Hepatocyte (in vitro differentiated cells): ENCODE measurements at places on chromosomes 1 and 21. TPM values are rescaled to one million over a fixed set of nuclear protein-coding genes. Genes with fewer than 3 reads are reported as not detected.
A peak's percentile ranks its signal among the peaks of the same experiment; 100 is the strongest.

DNA sequence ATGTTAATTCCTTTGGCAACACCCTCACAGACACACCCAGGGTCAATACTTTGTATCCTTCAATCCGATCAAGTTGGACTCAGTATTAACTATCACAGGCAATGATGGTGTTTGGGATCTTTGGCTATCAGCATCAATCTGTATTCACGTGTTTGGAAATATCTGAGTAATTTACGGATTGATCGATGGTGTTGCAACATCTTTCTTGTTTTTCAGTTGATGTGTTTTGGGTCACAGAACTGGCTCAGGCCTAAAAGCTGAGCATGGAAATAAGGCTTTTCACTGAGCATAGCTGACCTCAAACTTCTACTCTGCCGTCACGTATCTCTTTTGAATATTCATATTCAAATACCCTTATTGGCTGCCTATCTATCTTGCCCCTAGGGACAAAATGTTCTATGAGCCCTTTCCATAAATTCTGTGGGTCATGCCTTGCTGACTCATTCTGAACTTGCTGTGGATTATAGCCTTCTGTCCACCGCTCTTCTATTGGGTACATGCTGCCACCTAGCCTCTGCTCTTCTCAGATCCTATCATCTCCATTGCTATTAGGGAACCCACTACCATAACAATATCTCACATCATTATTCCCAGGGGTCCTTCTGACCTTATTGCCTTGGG lies 156.0 kb downstream of the PDE4B start:
- peak; percentile 44 for DNase-seq
- H3K4me3 ChIP-seq = no peak overlapping the region
- H3K36me3 ChIP-seq = no peaks in the 10 kb centered on the region

DNA sequence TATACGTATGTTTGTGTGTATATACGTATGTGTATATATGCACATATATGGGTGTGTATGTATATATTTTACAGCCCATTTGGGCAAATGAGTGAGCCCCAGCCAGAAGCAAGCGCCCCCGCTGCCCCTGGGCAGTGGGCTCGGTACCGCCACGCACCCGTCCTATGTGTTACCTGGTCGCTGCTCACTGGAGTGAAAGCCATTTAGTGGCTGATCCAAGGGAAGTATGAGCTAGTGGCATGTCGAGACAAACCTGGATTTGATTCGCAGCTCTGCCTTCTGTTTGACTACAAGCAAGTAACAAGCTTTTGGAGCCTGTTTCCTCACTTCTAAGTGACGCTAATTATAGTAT lies 35.8 kb upstream of the JAK1 start:
- peak overlapping the region; percentile 87 for H3K27ac ChIP-seq
- H3K27me3 ChIP-seq = peaks cover 23% of the 10 kb centered on the region
- H3K4me3 ChIP-seq = peak overlapping the region; percentile 60
- DNase-seq = no peak

GRCh38 chr1:227544067-227545050 lies 19.0 kb upstream of the ZNF678 start:
- H3K27me3 ChIP-seq = no peaks in the 10 kb centered on the region
- H3K36me3 ChIP-seq = no peaks in the 10 kb centered on the region
- no peak overlapping the region for H3K27ac ChIP-seq
- DNase-seq = no peak
- no peak overlapping the region for H3K4me3 ChIP-seq

GRCh38 chr1:111285879-111286278 lies 4.8 kb upstream of the CHIA start:
- H3K27me3 ChIP-seq = no peaks in the 10 kb centered on the region
- no peaks in the 10 kb centered on the region for H3K36me3 ChIP-seq
- peaks cover 12% of the 10 kb centered on the region for H3K4me1 ChIP-seq
- no peak overlapping the region for H3K4me3 ChIP-seq
- no peak for DNase-seq

DNA sequence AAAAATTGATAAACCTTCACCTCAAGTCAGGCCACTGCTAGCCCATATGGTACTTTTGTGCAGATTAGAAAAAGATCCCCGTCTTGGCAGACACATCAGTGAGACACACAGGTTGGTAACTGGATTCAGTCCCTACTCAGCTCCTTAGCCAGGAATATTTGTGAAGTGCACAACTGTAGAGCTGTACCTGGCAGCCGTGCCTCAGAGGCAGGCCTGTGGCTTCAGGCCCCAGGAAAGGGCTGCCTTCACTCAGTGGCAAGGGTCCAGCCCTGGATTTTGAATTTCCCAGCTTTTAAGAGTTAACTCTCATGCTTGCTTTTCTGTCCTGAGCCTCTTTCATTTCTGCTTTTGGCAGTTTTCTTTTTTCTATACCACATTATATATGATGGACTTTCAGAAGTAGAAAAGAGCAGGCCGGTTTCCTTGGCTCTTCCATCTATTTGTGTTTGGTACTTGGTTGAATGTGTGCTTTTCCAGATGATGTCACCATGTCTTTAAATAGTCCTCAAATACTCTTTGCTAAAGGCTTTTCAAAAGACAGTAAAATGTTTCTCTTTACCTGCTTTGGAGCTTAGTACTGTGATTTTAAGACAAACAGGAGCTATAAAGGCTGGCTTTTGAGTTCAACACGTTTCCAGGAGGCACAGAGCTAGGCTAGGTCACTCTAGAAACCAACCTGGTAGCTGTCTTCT lies 186.6 kb downstream of the AK5 start:
- no peaks in the 10 kb centered on the region for H3K36me3 ChIP-seq
- no peak overlapping the region for H3K4me3 ChIP-seq

DNA sequence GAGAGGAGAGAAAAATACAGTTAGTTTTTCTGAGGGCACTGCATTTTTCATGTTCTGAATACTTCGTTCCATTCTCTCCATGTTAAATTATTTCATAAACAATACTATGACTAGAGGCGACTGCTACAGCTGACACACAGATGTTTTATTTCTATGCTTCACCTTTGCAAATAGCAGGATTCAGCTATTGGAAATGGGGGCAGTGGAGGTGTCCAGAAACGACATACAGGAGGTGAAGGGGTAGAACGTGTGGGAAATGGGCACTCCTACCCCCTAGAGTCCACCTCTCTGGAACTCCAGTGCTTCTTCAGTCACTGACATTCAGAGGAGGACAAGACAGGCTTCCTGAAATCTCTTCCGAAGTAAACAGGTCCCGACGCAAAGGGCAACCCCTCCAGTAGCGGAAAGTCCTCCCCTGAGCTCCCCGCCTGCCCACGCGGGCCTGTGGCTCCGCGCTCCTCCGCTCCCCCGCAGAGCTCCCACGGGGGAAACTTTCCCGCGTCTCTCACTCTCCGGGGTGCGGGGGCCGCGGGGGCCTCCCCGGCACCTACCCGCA lies 480 bp downstream of the DPYD start:
- peak overlapping the region; percentile 89 for H3K4me3 ChIP-seq
- no peak for DNase-seq
- peaks cover 4% of the 10 kb centered on the region for H3K27me3 ChIP-seq
- H3K36me3 ChIP-seq = no peaks in the 10 kb centered on the region
- peak overlapping the region; percentile 68 for H3K27ac ChIP-seq

GRCh38 chr1:66778969-66779368 lies 22.1 kb downstream of the INSL5 start:
- no peak overlapping the region for H3K27ac ChIP-seq
- no peak overlapping the region for H3K4me3 ChIP-seq
- DNase-seq = no peak
- no peaks in the 10 kb centered on the region for H3K4me1 ChIP-seq
- H3K36me3 ChIP-seq = no peaks in the 10 kb centered on the region

GRCh38 chr21:37346841-37347430 lies 19.6 kb upstream of the DYRK1A start:
- H3K27ac ChIP-seq = no peak overlapping the region
- no peaks in the 10 kb centered on the region for H3K36me3 ChIP-seq
- DNase-seq = no peak

GRCh38 chr1:18597160-18598042 lies 33.2 kb upstream of the PAX7 start:
- H3K36me3 ChIP-seq = no peaks in the 10 kb centered on the region
- no peak overlapping the region for H3K4me3 ChIP-seq
- H3K27me3 ChIP-seq = peaks cover 41% of the 10 kb centered on the region
- H3K27ac ChIP-seq = no peak overlapping the region
- peak; percentile 72 for DNase-seq
- H3K4me1 ChIP-seq = peaks cover 3% of the 10 kb centered on the region

DNA sequence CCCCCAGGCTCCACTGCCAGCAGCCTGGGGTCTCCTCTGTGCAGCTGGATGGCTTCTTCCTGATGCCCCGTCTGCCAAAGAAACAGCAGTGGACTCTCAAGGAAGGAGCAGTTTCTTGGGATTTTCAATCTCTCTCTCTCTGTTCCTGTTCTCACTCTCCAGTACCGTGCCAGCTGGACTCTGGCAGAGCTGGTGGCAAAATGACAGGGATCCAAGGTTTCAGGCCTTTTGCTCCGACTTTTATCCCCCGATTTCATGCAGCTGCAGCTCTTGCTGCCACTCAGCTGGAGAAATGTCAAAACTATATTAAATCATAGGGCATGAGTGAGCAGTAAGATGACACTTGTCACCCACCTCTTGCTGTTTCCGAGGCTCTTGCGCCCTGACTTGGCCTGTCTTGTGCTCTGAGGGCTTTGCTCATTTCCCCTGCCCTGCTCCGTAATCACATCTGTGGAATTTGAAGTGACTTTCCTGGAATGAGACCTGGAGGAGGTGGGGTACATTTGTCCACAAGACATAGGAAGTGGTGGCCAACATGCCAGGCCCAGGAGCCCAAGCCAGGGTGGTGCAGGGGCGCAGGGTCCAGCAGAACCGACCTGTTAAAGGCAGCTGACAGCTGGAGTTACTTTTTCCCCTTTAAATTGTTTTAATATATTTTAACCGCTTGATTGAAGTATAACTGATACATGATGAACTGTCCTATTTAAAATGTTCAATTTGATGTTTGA lies 576.2 kb downstream of the PTPRU start:
- H3K4me3 ChIP-seq = no peak overlapping the region
- H3K36me3 ChIP-seq = no peaks in the 10 kb centered on the region
- no peaks in the 10 kb centered on the region for H3K4me1 ChIP-seq
- no peak for DNase-seq
- H3K27me3 ChIP-seq = peaks cover 18% of the 10 kb centered on the region
- H3K27ac ChIP-seq = no peak overlapping the region

GRCh38 chr1:153545067-153546055 lies at the start of gene S100A4:
Gene S100A4, minus strand, starts transcription at chr1:153545806. Its CDS starts 1,012 bp downstream, at chr1:153544794.
- no peaks in the 10 kb centered on the region for H3K36me3 ChIP-seq
- DNase-seq = peak; percentile 97
- peaks cover 69% of the 10 kb centered on the region for H3K4me1 ChIP-seq

DNA sequence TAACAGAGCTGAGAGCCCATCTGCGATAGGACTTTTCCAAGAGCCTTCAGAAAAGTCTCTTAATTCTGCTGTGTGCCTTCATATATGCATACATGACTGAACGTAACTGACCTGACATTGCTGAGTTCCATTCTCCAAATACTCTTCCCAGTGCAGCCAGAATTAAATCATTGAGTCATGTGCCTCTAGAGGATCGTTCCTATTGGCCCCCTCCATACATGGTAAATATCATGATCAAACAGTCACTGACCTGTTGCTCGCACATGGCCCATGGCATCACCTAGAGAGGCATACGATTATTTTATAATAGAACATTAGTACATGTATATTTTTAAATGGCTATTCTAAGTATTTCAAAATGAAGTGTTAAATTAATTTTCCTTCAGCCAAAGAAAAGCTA lies 186.8 kb downstream of the PBX1 start:
- H3K27me3 ChIP-seq = no peaks in the 10 kb centered on the region
- H3K27ac ChIP-seq = no peak overlapping the region
- no peak overlapping the region for H3K4me3 ChIP-seq
- H3K36me3 ChIP-seq = no peaks in the 10 kb centered on the region

DNA sequence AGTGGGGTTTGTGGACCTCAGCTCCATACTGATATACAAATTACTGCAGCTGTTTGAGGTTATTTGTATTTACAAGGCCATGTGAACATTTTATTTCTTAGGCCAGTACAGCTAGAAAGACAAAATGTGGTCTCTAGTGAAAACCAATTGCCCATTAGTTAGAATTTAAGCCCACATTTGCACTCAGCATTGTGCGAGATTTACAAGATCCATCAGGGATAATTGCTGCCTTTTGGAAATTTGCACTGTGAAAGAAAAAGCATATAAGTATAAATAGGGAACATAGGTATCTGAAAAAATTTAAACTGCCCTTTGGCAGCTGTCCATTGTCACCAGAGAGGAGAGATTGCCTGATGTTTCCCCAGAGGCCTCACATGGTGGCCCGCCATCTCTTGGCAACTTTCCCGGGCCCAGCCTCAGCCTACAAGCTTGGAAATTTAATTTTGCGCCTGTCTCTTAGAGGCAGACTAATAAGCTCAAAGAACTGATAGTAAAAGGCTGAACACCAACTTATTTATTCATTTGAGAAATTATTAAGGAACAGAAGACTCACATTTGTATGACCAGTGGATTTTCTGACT lies 120.7 kb downstream of the MAP3K21 start:
- H3K27ac ChIP-seq = no peak overlapping the region
- no peak for DNase-seq
- no peaks in the 10 kb centered on the region for H3K27me3 ChIP-seq
- peaks cover 4% of the 10 kb centered on the region for H3K4me1 ChIP-seq

DNA sequence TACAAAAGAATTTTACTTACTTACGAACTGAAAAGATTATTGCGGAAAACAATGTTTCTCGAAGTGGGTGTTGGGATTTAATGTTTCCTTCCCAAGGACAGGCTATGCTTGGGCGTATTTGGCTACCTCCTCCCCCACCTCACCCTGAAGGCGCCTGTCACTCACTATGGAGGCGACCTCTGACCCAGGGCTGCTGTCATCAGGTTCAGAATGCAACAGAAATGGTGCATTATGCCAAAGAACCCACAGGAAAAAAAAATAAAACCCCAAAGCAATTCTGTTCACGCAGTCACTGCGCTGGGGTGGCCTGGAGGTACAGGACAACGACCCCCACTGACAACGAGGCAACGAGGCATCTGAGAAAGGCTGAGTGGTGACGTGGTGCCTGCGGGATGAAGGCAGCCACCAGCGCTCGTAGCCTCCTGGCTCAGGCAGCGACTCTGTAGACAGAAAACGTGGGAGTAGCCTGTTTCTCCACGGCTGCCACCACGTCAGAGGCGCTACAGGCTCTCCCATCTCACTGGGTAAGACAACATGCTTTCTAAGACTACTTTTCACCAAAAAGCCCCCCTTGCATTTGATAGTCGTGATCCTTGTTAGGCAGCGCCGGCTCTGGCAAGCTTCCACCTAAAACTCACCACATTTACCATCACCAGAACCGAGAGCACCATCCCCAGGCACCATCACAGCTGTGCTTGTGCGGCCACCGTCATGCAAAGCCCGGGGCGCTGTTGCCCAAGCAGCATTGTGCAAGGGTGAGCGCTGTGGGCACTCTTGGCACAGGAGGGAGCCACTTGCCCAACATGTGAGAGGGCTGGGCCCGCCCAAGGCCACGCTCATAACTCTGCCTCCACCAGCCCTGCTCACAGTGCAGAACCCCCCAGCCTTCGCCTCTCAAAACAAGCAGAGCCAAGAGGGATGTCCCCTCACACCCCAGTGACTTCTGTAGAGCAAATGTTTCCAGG lies 14.3 kb downstream of the NADK start:
- no peaks in the 10 kb centered on the region for H3K4me1 ChIP-seq
- no peaks in the 10 kb centered on the region for H3K36me3 ChIP-seq
- no peaks in the 10 kb centered on the region for H3K27me3 ChIP-seq
- no peak for DNase-seq

LGR6 gene
- 0.32 and 0.80 TPM in 2 replicates for total RNA-seq

OLFML2B gene
- 1.2 and 2.2 TPM in 2 replicates for total RNA-seq

CASQ1 gene
- 0.72 TPM in 1 of 2 replicates, not detected in the other for total RNA-seq

FCRLA gene
- total RNA-seq = 0.16 and 3.0 TPM in 2 replicates

CCDC185 gene
- total RNA-seq = not detected in 2 replicates

AMY1A gene
- total RNA-seq = not detected in 2 replicates

NOC2L gene
- total RNA-seq = 29.3 and 44.3 TPM in 2 replicates

ACBD3 gene
- 60.3 and 66.8 TPM in 2 replicates for total RNA-seq

OR2T29 gene
- total RNA-seq = not detected in 2 replicates

CFAP74 gene
- not detected in 2 replicates for total RNA-seq

LINGO4 gene
- not detected in 2 replicates for total RNA-seq

AADACL4 gene
- total RNA-seq = 0.20 TPM in 1 of 2 replicates, not detected in the other
